ENCODE measurements at places on chromosomes 16 and 17.

DNA sequence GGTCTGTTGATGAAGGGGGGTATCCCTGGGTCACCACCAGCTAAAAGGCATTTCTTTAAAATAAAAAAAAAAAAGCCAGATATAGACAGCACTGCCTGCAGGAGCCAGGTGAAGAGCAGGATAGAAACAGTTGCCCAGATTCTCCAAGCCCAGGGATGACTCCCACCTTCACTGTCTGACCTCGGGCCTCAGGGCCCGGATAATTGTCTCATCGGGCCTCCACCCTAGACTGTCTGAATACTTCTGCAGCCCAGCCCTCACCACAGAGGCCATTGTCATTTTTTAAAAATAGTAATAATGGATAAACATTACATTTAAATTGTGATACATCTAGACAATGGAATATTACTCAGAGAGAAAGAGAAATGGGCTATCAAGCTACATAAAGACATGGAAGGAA, 92.8 kb upstream of the TNRC6C start:
- DNase-seq = peak; percentile 58

GRCh38 chr17:73802314-73802713, 158.1 kb upstream of the SDK2 start:
- no peak for DNase-seq

- DNase-seq = peak; percentile 95
These were observed 24.3 kb upstream of the LASP1NB start for GRCh38 chr17:38900978-38901656.

- peak; percentile 71 for DNase-seq
These were observed 18.8 kb downstream of the PCTP start for GRCh38 chr17:55769625-55770000.

GRCh38 chr17:1029922-1030644, 33.2 kb downstream of the TIMM22 start:
- no peak for DNase-seq

DNA sequence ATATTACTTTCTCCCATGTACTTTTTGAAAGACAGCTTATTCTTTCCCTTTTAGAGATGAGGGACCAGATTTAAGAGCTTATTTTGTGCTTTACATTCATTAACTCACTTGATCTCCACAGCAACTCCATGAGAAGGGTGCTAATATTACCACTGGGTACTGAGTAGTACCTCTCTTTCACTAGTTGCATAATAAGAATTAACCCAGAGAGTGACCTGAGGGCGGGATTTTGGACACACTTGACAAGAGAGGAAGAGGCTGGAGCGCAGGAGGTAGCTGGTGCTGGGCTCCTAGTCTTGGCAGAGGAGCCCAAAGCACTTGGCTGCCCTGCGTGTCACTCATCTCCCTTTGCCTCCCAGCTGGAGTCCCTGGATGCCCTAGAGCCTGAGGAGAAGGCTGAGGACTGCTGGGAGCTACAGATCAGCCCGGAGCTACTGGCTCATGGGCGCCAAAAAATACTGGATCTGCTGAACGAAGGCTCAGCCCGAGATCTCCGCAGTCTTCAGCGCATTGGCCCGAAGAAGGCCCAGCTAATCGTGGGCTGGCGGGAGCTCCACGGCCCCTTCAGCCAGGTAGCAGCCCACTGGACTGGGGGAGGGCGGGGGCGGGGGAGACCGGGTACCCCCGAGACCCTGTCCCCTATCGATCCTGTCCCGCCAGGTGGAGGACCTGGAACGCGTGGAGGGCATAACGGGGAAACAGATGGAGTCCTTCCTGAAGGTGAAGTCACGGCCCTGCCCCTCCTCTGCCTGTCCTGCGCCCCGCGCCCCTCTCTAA, 1.7 kb upstream of the MAZ start:
- peak; percentile 53 for DNase-seq

DNA sequence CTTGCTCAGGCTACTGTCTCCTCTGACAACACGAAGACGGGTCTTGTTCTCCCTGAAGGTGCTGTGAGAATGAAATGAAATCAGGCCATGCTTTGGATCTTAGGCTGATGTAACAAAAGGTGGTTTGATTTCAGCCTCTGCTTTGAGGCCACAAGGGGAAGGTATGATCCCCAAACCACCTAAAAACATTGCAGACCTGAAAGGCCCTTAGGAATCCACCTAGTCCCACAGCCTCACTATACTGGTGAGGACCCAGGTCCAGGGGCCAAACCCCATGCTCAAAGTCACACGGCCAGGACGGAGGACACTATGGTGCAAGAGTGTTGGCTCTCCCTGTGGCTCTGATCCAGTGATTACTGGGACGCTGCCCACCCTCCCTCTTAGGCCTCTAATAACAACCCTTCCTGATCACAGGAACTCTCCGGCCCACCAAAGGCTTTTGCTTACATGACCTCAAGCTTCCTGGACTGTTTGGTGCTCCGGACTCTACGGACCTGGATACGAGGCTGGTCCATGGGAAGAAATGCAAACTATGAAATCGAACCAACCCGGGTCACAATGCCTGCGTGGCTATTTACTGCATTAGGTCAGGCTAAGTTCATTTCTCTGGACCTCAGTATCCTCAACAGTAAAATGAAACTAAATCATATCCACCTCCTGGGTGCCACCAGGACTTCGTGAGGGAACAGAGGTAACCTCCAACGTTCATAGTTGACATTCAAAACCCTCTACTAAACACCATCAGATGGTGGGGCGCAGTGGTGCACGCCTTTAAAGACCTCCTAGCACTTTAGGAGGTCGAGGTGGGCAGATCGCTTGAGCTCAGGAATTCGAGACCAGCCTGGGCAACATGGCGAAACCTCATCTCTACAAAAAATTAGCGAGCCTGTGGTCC, 1.5 kb downstream of the TRIM25 start:
- peak; percentile 41 for DNase-seq

DNA sequence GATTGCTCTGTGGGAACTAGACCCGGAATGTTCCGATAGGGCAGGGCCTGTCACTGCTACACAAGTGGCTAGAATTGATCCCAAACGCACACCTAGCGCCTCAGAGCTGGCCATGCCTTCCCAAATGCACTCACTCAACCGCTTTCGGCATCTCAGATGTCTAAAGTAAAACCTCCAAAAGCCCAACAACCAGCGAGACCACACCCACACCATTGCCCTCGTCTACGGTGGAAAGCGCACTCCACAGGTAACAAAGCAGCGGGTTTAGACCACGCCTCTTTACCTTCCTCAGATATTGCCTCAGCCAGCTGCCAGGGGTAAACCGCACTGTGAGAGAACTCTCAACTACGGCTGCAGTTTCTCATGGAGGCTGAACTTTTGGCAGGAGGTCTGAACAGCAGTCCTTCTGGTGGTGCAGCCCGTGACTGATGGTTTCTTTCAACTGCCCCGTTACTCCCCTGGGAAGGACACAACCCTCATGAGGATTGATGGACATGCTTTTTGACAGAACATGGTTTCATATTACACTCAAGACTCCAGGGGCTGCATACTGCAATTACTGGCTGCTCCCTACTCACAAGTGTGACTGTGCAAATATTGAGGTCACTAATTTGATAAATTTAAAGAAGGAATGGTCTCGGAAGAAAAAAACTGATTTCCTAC, 34.5 kb downstream of the USP7 start:
- DNase-seq = no peak

DNA sequence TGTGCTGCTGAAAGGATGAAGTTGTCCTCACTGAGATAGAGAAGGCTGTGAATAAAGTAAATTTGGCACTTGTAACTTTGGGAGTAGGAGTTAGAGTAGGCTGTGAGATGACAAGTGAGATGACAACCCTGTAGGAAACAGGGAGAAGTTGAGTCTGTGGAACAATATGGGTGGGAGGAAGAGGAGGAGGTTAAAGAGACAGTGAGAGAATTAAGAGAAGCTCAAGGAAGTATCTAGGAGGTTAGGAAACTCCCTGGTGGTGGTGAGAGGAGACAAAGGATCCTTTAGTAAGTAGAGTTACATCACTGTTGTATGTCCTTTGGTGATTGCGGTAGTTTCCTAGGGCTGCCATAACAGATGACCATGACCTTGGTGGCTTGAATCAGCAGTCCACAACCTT, 10.7 kb upstream of the HSD17B2 start:
- no peak for DNase-seq

DNA sequence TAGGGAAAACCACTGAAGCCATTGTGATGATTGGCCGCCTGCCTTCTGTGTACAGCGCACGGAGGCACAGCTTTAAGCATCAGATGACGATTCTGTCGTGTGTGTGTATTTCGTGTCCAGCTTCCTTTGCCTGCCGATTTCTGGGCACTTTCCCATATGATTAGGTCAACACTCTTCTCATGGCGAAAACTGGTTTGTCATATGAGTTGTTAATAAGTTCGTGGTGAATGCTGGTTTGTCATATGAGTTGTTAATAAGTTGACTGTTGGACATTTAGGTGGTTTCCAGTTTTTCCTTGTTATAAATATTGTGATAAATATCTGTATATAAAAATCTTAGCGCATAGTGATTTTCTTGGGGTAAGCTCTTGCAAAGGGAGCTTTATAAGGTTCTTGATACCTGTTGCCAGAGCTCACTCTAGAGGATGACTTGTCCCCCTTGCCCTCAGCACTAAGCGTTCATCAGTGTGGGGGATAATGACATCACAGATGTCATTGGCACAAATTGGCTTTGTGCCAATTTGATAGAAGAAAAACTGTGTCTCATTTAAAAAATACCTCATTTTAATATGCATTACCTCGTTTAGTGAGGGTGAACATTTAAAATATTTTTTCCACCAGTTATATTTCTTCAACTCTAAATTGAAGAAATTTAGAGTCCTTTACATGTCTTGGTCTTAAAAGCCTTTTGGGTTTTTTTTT, 40.0 kb downstream of the PGS1 start:
- DNase-seq = no peak

DNA sequence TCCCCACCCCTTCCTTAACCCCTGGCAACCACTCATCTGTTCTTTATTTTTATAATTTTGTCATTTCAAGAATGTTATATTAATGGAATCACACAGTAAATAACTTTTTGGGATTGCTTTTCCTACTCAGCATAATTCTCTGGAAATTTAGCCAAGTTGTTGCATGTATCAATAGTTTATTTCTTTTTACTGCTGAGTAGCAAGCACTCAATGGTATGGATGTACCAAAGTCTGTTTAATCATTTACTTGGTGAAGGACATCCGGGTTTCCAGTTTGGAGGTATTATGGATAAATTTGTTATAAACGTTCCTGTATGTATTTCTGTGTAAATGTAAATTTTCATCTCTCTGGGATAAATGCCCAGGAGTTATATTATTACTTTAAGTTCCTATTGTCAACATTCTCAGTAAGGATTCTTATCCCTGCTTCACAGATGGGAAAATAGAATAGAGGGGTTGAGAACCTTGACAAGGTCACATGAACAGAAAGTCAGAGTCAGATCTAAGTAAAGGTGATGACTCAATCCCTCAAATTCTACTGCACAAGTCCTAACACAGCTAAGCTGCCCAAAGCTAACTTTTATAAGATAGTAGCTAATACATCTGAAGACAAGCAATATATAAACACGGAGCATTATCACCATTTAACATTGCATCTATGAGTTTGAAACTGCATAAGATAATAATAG, 62.4 kb upstream of the MTMR4 start:
- DNase-seq = no peak

GRCh38 chr17:62051053-62051452, 14.0 kb downstream of the MED13 start:
- no peak for DNase-seq

- DNase-seq = no peak
These were observed 174.2 kb downstream of the TANC2 start for GRCh38 chr17:63140255-63140654.

DNA sequence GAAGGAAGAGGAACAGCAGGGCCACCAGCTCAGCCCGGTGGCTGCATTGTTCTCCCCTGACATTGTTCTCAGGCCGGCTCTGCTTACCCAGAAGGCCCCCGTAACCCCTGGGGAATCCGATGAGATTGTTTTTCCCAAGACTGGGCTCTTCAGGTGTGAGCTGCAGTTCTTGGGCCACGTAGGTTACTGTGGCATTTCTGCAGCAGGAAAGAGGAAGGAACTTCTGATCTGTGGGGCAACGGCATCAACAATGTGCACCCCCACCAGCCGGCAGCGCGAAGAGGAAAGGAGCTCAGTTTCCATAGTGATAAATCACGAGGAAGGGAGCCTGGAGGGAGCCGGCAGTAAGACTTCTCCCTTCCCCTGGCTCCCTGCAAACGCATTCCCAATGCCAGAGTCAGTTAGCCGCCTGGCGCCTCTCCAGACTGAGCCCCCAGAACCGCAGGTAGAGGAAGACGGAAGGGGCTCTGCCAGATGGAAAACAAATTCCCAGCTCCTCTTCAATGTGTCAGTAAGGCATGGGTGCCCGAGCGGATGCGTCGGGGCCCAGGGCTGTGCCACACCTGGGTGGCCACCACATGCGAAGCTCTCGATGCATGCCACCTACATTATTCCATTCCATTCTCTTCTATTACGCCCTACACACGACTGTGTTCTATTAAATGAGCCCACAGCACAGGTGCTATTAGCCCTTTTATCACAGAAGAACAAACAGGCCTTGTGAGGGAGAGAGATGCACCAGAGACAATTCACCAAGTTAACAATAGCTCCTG, 21.5 kb upstream of the PECAM1 start:
- DNase-seq = peak; percentile 47

- DNase-seq = no peak
These were observed 70.9 kb downstream of the SEC14L1 start for GRCh38 chr17:77211681-77212080.

DNA sequence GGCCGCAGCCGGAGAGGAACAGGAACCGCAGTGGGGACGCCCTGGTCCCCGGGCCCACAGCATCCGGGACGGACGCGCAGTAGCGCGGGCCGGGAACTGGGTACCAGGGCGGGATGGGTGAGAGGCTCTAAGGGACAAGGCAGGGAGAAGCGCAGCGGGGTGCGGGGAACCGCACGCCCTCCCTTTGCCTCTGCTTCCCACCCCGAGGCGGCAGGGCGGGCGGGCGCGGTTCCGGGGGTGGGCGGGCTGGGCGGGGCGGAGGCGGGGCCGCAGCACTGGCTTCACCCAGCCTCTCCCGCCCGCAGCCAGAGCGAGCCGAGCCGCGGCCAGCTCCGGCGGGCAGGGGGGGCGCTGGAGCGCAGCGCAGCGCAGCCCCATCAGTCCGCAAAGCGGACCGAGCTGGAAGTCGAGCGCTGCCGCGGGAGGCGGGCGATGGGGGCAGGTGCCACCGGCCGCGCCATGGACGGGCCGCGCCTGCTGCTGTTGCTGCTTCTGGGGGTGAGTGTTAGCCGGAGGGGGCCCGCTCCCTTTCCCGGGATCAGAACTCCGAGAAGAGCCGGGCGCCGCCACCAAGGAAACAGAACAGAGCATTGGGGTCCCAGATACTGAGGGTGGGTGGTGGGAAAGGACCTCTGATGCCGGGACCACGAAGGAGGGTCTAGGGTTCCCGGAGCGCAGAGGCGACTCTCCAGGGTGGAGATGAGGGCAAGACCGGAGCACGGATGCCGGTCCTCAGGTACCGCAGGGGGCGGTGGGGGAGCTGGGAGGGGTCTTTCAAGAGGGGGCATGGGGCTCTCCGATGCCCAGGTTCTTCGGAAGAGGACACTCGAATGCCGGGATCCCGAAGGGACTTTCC, at the start of gene NGFR:
Gene NGFR, plus strand, starts transcription at position 308 of the 856 bp plus-strand sequence. Its CDS starts 125 bp downstream, at position 433.
- peak; percentile 86 for DNase-seq

GRCh38 chr16:31480851-31481536, 1.9 kb upstream of the SLC5A2 start:
- no peak for DNase-seq

All from GM03348 (cell line).